ENCODE measurements at places on chromosomes 5 and 9.

DNA sequence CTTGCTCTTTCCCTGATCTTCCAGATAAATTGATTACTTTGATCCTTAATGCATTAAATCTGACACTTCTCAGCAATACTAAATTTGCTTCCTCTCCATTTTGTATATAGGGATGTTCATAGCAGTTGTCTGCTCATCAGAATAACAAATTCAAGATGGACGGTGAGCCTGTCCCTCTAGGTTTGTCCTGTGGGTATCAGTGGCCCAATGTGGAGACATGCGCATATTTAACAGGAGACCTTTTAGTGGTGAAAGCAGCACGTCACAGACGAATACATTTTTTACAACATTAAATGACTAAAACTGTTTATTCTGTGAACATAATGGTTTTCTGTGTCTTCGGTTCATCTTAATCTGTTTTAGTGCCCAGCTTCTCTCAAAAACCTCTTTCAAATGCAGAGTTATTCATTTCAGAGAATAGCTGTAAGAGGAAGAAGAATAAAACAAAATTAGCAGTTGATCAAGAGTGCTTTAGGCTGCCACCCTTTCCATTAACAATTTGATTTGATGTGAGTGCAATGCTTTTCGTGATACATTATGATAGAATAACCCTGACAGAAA lies 1970.4 kb upstream of the WWC1 start:
- no peak for DNase-seq

GRCh38 chr5:124859556-124860290 lies 113.3 kb upstream of the ZNF608 start:
- DNase-seq, result no peak

DNA sequence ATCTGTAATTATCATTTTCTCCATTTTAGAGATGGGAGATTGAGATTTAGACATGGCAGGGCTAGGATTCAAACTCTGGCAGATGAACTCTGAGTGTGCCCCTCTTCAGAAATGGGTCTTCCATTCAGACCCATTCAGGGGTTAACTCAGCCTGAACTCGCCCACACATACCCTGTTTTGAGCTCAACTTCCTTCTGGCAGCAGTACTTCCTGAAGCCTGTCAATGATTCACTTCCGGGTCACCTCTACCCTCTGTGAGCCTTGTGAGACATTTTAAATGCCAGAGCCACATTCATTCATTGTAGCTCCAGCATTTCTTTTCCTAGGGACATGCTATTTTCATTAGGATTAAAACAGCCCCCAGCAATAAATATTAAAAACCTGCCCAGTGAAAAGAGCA lies 209.3 kb upstream of the SLC24A2 start:
- no peak for DNase-seq

DNA sequence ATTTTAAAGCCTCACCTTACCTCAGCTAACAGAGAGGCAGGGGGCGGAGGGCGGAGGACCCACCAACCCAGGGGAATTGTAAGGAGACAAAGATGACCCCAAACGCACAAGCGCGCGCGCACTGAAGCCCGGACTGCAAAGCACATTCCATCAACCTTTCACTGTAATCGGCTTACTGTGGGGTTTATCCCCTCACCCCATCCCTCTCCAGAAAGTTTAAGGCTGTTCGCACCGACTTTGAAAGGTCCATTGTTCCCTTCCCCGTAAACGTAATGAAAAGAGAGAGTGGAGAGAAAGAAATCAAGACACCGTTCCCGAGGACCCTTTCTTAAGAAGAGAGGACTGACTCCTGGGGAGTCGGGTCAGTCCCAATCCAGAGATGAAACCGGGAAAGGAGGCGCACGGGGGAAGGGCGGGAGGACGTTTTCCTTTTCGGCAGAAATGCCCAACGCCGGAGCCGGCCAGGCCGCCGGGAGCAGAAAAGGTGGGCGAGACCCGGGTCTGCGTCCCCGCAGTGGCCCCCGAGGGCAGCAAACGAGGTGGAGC lies 464 bp downstream of the CEMIP2 start:
- DNase-seq, result no peak

GRCh38 chr5:8058616-8059190 lies 189.8 kb downstream of the MTRR start:
- DNase-seq, result no peak

DNA sequence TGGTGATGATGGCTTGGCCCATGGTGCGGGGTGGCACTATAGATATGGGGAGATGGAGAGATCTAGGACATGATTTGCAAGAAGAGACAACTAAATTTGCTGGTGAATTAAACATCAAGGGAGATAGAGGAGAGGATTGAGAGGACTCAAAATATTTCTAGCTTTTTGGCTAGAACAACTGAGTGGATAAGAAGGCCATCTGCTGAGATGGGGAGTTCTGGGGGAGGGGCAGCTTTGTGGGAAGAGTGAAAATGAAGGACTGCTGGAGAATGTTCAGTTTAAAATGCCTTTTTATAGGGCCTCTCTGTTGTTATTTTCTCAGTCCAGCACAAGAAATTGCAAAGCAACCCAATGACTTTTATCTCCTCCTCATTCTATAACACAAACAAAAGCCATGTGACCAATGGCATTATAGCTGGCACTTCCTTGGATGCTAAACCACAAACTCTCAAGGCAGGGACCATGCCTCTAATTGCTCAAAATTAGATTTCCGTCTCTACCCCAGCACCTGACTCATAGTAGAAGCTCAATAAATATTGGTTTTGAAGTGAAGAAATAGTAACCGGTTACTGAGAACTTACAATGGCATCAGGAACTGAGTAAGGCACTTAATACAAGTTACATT lies 29.8 kb downstream of the JAKMIP2 start:
- DNase-seq, result no peak

DNA sequence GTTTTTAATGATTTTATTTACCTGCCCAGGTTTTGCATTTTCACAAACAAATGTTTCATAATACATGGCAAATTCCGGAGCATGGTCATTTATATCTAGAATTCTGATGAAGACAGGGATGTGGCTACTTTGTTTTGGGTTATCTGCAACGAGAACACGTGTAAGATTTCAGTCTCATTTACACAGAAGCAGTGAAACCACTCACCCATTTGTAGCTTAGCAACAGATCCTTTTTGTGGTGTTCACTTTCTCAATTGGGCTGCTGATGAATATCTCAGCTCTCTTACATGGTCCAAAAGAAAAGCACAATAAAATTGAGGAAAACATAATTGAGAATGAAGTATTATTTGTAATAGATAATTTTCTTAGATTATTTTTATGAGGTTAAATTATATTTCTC lies 148.6 kb downstream of the CDH9 start:
- DNase-seq, result no peak

DNA sequence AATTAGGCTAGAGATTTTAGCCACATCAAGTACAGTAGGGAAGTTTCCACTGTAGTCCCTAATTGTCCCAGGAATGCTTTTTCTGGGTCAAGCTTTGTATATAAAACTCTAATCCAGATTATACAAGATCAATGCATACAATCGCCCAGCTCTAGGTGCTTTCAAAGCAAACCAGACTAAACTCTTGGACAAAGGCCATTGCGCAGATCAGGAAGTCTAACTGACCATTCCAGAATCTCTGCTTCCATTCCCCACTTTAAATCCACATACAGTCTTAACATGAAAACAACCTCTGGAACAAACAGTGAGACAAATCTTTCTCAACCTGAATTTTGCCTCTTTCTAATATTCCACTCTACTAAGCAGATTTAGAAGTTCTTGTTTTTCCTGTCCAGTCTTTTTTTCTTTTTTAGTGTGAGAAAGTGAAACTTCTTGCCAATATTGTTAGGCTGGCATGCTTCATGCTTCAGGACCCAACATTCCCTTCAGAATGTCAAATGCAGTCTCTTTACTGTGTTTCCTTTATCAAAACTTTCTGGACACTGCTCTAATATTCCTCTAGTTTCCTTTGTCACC lies 76.1 kb downstream of the ITGA1 start:
- DNase-seq, result no peak

DNA sequence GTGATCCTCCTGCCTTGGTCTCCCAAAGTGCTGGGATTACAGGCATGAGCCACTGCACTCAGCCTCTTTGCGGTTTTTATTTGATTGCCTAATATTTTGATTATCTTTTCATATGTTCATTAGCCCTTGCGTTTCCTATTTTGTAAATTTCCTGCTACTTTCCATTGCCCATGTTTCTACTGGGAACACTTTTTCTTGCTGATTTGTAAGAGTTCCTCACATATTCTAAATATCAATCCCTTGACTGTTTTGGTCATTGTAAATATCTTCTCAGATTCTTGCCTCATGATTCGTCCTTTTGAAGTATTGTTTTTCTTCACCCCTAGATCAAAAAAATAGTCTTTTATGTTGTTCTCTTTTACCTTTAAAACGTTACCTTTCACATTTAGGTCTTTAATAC lies 37.9 kb upstream of the TTC1 start:
- no peak for DNase-seq

GRCh38 chr9:126057121-126057825 lies 269.4 kb upstream of the MVB12B start:
- DNase-seq, result no peak

- no peak for DNase-seq
Observed at GRCh38 chr9:82148901-82149461, 160.4 kb downstream of the SPATA31D1 start.

GRCh38 chr5:73448463-73449136 lies at the start of gene FOXD1:
TSS of gene FOXD1 (minus strand) at chr5:73448777. CDS start at chr5:73448362, 415 bp downstream.
- no peak for DNase-seq

GRCh38 chr9:85995097-85995496 lies 54.2 kb downstream of the NAA35 start:
- DNase-seq, result no peak

DNA sequence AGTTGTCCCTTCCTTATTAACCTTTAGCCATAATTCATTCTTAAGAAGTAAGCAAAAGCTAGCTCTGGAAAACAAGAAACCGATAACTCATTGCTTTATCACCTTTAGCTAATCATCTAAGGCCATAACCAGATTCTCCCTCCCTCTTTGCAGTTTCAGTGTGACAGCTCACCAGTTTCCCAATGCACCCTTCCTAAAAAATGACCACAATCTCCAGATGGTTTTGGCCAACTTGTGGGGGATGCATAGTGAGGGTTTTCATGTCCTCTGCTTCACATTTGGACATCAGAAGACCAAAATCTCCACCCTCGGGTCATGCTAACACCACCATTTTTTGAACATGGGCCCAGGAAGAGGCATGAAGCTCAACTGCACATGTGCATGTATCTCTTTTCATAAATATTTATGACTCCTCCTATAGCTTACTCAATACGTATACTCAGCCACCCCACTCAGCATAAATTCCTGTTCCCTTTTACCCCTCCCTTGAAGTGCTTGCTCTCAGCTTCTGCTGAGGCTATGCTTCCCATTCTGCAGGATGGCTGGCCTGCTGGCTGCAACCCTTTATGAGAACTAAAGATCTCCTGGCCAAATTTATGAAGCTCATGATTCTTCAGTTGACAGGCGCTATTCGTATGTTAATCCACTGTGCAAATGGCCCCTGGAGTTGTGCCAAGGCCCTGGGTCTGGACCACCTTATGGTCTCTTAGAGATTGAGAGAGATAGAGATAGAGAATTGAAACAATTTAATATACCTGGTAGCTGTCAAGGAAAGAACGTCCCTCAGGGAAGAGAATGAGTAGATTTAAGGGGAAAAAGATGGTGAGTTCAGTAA lies 14.8 kb downstream of the PPP3R2 start:
- no peak for DNase-seq

DNA sequence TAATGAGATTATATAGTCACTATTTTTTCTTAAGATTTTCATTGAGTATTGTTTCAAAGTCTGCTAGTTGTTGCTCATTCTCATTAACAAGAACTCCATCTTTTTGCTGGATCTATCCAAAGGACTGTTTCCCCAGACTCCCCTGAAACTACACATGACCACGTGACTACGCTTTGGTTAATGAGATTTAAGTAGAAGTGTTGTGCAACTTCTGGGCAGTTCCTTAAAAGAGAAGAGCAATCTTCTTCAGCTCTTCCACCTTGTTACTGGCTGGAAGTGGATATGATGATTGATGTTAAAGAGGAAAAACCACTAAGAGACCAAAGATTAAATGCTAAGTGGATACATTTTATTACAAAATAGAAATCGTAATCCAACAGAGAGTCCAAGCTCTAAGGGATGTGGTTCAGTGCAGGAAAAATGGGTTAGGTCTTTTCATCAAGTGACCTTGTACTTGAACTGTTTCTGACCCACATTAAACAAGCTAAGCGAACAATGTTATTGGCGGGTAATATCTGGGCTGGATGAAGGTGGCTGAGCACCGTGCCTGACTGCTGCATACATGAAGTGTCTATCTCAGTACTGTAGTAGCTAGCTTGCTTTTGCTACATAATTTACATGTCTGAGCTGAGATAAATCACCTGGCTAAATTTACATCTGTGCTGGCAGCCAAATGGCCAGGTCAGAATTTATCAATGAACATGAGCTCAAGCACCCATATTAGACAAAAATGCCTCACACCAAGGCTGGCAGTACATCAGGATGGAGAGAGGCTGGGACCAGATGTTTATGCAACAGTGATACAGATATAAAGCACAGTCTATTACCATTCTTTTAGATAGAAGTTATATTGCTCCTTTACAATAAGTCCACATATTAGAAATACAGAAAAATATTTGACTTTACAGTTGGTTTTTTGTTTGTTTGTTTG lies 7.5 kb upstream of the CTNNAL1 start:
- DNase-seq, result no peak

DNA sequence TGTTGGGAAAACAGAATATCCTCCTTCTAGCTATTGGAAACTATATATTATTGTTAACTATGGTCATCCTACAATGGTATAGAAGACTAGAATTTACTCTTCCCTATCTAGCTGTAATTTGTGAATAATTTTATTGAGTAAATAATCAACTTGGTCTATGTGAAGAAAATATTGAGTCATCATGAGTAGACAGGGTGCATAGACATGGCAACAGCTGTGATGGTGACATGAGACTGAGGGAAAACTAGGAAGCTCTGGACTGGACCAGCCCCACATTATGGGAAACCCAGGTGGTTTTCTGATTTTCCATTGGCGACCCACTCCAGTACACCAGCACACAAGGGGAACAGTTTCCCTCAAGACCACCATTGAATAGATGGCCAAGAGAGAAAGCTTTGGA lies 95.0 kb downstream of the APBA1 start:
- no peak for DNase-seq

DNA sequence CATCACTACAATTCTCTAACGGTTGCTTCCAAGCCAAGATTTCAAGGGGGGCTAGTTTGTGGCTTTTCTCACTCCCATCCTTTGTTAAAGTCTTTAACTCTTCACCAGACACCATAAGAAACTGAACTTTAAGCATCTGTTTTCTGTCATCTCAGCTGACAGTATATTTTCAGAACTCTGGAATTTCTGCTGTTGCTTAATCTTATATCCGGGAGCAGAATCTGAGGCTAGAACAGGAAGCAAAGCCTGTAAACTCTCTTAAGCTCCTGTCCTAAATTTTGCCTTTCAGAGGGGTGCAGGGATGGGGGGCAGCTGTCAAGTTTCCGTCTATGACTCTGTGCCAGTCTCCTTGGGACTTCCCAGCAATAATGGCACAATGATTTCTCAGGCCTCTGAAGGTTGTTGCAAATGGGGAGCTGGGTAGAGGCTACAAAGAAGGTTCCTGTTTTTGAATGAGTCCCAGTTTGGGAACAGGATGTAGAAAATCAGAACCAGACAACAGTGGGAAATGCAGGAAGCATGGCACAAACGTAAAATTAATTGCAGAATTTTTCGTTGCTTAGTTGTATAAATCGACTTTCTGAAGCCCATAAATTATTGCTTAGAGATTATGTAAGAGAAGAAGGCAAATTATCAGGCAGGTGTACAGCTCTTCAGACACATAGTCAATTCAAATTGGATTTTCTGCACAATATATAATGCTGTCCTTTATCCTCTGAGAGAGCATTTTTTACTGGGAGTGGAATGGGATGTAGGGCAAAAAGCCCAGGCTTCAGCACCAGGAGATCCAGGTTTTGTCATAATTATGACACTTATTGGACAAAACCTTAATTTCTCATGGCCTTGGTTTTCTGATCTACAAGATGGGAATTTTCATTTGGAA lies 430.9 kb downstream of the DMAC1 start:
- no peak for DNase-seq

GRCh38 chr5:38720554-38721361 lies 125.1 kb upstream of the OSMR start:
- no peak for DNase-seq

Data from stimulated activated CD8-positive, alpha-beta memory T cell treated with anti-CD3 and anti-CD28 coated beads, Interleukin-7, amount 100 ng/mL, for 4 hours (primary cell).